ENCODE measurements at places on chromosomes 13 and 19.

DNA sequence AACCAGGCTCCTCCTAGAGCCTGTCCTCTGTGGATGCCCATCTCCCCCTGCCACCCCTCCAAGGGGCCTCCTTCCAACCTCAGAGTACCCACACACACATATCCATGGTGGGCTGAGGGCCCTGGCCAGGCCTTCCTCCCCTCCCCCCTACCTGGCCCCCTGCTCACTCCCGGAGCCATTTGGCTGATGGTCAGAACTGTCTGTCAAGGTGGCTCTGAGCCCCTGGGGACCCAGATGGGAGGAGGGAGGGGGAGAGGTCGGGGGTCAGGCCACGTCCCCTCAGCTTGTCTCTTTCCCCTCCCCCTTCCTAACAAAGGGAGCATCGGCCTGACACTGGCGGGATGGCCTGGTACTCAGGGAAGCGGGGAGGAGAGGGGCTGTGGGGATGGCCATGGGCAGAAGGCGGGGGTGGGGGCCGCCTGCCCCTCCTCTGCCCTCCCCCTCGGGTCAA lies 18.7 kb upstream of the POU2F2 start:
- no peak for DNase-seq

GRCh38 chr13:113098162-113098732 lies 7.3 kb upstream of the F7 start:
- no peak for DNase-seq

GRCh38 chr19:50162988-50163387 lies at the start of gene IZUMO2:
Gene IZUMO2, minus strand, starts transcription at chr19:50163281. Its CDS starts 87 bp downstream, at chr19:50163194.
- DNase-seq, result no peak

GRCh38 chr19:51980116-51980736 lies 6.4 kb downstream of the ZNF350 start:
- DNase-seq, result no peak

DNA sequence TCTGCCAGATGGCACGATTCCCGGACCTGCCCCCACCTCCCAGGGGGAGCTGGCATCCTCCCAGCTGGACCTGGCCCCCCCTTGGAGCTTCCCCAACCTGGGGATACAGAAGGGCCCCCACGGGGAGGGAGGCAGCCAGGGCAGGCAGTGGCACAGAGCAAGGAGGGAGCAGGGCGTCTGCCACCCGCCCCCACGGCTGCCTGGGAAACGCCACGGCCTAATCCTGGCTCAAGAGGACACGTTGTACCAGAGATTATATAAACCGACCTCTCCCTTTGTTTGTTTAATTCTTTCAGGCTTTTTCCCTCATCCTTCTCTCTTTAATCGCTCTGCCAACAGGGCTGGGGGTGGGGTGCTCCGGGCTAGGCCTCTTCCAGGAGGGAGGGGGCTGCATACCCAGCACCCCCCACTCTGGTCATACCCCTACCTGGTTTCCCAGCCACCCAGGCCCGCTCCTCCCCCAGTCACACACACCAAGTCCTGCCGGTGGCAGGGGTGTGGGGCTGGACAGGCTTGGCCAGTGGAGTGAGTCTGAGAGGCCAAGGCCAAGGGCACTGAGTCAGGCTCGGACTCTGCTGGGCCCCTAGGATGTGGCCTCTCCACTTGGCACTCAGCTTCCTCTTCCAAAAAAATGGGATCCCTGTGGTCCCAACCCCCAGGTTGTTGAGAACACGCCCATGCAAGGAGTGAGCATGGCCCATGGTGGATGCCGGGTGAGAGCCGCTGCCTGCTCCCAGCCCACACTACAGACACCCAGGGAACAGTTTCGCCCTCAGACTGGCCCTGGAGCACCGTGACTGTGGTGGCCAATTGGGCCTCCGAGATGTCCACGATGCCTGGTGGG lies 29.5 kb upstream of the NFIC start:
- no peak for DNase-seq

All from stimulated activated naive CD8-positive, alpha-beta T cell treated with anti-CD3 and anti-CD28 coated beads, Interleukin-15, amount 100 ng/mL, for 72 hours (primary cell).